ENCODE measurements at places on chromosomes 3 and 15.

DNA sequence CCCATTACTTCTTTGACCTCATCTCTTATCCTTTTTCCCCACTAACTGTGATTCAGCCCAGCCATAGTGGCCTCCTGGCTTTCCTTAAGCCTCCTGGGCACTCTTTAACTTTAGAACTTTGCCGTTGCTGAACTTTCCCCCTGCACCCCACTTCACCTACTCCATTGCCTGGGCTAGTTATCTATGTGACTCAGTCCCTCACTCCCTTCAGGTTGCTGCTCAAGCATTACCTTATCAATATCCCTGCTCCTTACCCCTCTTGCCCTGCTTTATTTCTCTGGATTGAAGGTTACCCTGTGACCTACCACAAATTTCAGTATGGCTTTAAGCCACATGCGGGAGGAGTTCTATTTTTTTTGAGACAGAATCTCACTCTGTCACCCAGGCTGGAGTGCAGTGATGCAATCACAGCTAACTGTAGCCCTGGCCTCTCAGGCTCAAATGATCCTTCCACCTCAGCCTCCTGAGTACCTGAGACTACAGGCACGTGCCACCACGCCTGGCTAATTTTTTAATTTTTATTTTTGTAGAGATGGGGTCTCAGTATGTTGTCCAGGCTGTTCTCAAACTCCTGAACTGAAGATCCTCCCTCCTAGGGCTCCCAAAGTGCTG lies 3.4 kb downstream of the MON1A start:
- DNase-seq = no peak

- no peak for DNase-seq
Measured at GRCh38 chr15:84764989-84765388, 16.6 kb downstream of the ZNF592 start.

DNA sequence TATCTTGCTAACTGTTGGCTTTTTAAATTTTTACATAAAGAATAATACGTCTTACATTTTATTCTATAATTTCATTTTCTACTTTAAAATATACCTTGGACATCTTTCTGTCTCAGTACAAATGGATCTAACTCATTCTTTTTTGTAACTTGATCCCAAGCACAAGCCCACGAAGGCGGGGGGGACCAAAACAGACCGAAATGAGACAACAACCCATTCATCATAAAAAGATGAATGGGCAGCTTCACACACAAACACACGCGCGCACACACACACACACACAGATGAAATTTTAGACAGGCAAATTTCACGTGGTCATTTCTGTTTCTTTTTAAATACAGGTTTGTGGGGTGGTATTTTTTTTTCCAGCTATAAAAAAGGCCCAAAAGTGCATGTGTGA lies 271.3 kb upstream of the TOPAZ1 start:
- no peak for DNase-seq

DNA sequence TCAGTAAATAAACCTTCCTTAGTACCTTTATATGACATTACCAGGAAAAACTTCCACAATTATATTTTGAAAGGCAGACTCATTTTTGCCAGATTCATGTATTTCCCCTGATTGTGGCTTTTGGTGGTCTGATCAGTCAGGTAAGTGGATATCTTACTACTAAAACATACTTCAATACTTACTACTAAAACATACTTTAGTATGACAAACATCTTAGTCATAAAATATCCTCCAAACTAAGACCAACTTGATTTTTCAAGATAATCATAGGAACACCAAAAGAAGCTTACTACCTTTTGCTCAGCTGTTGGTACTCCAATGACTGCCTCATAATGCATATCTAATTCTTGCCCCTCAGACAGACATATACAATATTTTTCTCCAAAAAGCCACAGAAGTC lies 9.3 kb downstream of the TJP1 start:
- no peak for DNase-seq

DNA sequence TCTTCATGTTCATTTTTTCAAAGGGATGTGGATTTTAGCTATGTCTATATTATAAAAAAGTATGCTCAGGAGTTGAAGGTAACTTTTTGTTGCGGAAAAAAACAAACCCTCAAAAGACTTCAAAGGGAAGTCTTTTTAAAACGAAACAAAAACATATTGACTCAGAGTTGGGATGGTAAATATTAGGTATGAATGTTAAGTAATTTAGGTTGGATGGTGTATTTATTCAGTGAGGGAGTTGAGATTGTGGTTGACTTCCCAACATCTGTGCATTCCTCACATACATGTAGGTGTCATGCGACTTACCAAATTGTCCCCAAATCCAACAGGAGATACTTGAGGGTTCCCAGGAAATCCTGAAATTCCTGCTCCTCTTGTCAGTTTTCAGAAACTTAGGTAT lies 32.7 kb upstream of the PLSCR5 start:
- no peak for DNase-seq

- DNase-seq = no peak
Measured at GRCh38 chr3:190224456-190224855, 97.8 kb downstream of the CLDN1 start.

DNA sequence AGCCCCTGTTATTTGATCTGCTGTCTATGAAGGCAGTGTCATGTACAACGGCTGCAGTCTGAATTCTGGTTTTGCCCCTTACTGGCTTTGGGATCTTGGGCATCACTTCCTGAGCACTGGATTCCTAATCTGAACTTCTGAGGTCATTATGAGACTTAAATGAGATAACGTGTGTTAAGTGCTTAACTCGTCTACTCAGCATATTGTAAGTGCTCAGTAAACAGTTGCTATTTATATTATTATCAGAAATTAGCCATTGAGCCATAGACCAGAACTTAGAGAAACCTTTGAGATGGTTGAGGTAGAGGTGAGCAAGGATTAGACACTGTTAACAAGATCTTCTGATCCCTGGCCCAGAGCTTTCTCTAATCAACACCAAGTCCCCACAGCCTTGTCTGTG lies 284.1 kb upstream of the ONECUT1 start:
- DNase-seq = no peak

DNA sequence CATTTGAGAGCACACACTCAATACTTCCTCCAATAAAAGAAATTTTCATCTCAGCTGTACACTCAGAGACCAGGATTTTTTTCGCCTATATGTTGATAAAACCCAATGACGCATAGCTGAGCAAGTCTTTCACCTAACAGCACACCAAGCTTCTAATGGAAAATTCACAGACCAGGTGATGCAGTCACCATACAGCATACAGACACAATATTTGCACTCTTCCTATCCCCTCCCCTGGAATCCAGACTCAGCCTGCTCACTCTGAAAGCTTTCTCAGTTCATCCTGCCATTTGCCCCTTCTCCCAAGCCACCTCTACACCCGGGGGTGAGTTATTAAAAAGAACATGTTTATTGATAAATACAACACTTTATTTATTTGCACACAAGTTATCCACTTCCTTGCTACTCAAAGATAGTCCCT lies 1.7 kb downstream of the TBC1D5 start:
- DNase-seq = no peak

DNA sequence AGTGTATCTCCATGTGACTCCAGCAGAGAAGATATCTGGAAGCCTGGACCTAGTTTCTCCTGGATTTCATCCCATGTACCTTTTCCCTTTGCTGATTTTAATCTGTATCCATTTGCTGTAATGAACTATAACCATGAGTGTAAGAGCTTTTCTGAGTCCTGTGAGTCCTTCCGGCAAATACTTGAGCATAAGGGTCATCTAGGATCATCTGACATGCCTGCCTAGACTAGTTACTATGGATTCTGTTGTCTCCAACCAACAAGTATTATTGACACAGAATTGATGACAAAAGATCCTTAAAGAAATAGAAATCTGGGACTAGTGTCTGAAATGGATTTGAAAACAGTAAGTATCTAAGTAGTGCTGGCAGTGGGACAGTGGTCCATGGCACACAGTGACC lies 11.3 kb upstream of the UBE3A start:
- DNase-seq = no peak

GRCh38 chr3:20666091-20666490 lies 480.1 kb upstream of the SGO1 start:
- no peak for DNase-seq

GRCh38 chr3:63768888-63769287 lies 50.2 kb upstream of the C3orf49 start:
- no peak for DNase-seq

- no peak for DNase-seq
Measured at GRCh38 chr3:61117045-61117898, 134.0 kb downstream of the FHIT start.

DNA sequence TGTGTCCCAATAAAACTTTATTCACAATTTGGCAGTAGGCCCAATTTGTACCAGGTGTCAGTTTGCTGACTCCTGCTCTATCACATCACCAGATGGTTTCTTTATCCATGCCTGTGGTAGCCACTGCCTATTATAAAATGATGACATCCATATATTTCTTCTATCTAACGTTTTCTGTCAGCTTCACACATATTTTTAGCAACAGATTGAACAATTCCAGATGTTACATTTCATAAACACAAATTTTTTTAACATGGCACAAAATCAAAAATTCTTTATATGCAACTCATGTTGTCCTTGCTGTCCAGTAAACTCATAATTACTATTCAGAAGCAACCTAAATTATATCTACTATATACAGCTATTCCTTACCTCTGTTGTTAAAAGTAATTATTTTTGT lies 1371.6 kb downstream of the NSUN3 start:
- no peak for DNase-seq

DNA sequence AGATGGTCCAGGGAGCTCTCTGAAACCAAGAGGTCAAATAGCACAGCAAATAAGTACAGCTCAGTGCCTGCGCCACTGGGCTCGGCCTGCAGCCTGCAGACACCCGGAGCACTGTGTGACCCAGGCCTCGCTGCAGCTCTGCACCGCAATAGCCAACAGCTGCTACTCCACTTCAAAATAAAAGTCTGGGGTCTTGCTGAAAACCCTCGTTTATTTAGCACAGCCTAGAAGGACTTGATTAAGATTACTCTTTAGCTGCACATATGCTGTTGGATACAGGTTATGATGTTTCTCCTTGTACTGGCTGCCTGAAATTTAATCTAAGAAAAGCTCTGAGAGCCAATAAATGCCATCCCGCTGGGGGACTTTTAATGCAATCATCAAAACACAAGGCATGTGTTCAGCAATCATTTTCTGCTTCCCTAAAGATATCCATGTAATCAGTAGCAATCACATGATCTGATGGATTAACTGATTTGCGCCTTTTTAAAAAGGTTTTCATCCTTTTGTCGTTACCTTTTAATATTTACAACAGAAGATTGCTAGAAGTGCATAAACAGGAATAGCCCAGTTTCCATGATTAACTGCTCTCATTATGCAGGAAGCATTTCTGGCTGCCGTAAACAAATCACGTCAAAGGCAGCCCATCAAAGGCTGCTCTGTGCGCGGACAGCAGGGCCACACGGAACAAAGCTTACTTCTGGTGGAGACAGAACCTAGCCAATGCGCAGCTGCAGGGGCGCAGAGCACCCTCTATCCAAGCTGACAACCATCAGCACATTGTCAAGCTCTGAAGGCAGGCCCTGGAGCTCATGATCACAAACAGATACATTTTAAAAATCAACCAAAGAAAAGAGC lies 58.8 kb downstream of the CLASP2 start:
- DNase-seq = peak; percentile 65
